ENCODE measurements at places on chromosomes 16 and 17.
A peak's percentile ranks its signal among the peaks of the same experiment; 100 is the strongest.

- DNase-seq: peak; percentile 72
Measured at GRCh38 chr17:1108765-1109605, 70.8 kb downstream of the ABR start.

DNA sequence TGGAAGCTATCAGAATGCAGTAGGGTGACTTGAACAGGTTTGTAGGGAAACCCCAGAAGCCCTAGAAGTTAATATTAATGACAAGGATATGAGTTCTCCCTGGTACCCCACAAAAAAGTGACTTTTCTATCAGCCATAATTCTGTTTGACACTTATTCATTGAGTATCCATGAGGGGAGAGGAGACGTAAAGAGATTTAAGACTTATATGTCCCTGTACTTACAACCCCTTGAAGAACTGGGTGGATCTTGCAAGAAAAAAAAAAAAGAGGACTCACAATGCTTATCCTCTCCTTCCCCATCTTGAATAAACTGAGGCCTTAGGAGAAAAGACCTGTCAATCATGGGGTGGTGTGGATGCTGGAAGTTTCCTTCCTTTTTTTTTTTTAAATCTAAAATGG is 203.5 kb downstream of the CBLN1 start:
- DNase-seq: no peak

GRCh38 chr16:69600202-69600601 is 34.4 kb downstream of the NFAT5 start:
- DNase-seq: no peak

- DNase-seq: no peak
Measured at GRCh38 chr16:58615280-58615679, 14.3 kb downstream of the CNOT1 start.

All from nephron progenitor cell (in vitro differentiated cells).